Stimulated activated CD8-positive, alpha-beta memory T cell treated with anti-CD3 and anti-CD28 coated beads, Interleukin-4, amount 100 ng/mL, for 1 hour (primary cell): ENCODE measurements at places on chromosomes 5 and 9.

DNA sequence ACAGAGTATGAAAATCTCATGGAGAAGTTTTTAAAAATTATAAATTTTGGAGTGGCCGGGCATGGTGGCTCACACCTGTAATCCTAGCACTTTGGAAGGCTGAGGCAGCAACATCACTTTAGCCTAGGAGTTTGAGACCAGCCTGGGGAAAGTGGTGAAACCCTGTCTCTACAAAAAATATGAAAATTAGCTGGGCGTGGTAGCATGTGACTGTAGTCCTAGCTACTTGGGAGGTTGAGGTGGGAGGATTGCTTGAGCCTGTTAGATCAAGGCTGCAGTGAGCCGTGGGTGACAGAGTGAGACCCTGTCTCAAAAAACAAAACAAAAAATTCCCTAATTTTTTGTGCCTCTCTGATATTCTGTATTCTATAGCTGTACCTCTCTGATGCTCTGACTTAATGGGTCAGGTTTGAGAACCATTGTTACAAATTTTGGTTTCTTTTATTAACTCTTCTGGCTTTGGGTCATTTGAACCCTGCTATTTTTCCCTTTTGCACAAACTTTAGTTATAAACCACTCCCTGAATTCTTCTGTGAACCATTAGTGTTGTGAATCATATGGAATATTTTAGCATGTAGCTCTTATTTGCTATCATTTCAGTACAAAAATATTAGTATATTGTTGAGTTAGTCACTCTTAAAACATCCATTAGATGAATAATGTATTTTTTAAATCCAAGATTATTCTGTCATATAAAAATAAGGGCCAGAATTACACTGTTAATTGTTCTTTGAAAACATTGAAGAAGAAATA is 51.0 kb downstream of the FER start:
- DNase-seq = no peak

DNA sequence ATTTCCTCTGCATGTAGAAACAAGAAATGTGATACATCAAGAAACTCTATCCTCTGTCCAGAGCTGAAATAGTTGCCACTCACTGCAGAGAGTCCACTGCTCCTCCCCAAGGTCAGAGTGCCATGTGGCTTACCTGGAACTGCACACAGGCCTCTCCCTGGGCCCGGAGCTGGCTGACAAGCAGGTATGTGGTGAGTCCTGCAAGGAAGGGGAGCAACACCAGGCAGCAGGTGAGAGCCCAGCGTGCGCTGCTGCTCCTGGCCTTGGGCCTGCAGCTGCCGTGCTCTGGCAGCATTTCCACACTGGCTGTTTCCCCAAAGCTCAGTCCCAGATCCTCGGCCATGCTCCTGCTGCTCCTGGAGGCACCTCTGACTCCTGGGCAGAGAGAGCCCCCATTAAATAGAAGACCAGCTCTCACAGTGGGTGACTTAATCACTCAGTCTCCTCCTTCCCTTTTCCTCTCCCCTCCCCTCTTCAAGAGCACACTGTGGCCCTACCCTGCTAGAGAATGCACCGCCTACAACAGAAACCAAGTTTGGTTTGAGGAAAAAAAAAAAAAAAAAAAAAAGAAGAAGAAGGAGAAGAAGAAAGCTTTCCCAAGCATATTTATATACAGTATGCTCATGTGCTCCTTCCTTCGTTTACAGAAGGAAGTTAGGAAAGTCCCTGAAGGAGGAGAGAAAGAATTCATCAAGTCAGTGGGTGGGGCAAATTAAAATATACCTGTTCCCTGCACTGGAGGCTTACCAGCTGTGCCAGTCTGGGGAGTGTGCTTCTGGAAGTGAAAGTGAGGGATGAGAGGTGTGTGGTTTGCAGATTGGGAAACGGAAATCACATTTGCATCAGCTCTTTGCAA is at the start of gene TNFSF15:
Gene TNFSF15, minus strand, starts transcription at position 370 of the 856 bp plus-strand sequence. Its CDS starts 27 bp downstream, at position 343.
- DNase-seq = no peak

- no peak for DNase-seq
Measured at GRCh38 chr9:115207003-115207836, 89.3 kb upstream of the TNC start.

DNA sequence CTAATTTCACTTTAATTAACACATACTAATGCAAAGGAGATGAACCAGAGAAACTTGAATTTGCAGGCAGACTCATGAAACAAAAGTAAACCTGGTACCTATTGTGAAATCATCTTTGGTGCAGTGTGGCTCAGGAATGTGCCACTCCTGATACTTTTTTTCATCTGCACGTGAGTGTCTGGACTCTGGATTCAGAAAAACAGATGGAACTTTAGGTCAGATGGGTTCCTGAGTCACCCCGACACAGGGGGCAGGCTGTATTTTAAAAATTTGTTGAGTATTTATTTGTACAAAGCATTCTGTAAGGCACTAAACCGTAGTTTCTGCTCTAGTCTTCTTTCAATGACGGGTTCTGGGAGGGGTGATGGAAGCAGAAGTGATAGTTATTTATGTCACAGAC is 52.2 kb upstream of the TUT7 start:
- DNase-seq = no peak

DNA sequence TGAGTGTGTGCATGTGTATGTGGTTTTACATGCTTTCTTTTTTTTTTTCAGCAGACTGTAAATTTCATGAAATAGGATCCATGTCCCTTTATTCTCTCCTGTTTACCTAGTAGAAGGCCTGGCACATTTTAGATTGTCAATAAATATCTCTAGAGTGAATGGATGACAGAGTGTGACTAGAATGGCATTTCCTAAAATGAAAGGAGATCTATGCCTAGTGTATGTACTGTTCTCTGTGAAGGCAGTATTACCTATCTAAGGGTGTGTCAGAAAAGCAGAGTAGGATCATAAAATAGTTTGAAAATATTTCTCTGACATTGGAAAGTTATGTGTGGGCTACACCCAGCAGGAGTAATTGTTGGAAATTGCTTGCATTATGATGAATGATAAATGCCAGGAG is 1876.0 kb upstream of the C9orf72 start:
- DNase-seq = no peak

DNA sequence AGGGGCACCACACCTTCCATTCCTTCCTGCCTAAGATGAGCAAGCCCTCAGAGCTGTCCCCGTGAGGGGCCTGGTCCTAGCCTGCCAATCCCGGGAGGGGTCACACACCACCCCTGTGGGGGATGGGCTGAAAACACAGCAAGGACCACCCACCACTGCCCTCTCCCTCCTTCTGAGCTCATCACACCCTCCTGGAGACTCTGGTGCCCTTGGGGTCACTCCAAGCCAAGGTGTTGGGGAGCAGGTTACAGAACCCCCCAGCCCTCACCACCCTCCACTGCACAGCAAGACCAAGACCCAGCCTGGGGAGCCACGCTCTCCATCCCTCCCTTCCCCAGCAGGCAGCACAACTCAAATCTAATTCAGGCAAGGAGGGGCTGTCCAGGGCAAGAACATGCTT is 60.5 kb upstream of the PPP1R26 start:
- DNase-seq = no peak

GRCh38 chr5:150490754-150491153 is 17.2 kb upstream of the NDST1 start:
- DNase-seq = no peak

- DNase-seq = peak; percentile 73
Measured at GRCh38 chr9:99104459-99105151, at the start of gene TGFBR1. Gene TGFBR1 (plus strand): TSS chr9:99105113. CDS start chr9:99105206, 93 bp downstream.

DNA sequence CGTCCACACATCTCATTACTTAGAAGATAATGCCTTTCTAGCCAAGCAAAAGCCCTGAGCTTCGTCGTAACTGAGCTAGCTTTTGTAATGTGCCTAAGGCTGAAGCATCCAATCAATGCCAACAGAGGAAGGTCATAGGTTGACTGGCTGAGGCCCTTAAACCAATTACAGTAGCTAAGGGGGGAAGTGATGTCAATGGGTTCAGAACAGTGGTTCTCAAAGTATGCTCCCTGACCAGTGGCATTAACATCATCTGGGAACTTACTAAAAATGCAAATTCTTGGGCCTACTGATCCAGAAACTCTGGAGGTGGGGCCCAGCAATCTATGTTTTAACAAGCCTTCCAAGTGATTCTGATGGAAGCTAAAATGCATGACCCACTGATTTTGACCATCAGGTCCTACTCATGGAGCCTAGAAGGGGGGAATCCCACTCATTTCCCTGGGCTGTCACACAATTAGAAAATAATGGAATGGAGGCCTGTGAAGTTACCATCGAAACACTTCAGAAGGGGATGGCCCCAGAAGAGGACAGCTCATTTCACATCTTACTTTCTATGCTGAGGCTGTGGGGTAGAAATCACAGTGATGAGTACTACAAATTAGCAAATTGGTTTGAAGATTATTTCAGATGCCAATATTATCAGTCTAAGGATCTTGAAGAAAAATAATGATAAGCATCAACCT is 4.8 kb upstream of the VLDLR start:
- no peak for DNase-seq

DNA sequence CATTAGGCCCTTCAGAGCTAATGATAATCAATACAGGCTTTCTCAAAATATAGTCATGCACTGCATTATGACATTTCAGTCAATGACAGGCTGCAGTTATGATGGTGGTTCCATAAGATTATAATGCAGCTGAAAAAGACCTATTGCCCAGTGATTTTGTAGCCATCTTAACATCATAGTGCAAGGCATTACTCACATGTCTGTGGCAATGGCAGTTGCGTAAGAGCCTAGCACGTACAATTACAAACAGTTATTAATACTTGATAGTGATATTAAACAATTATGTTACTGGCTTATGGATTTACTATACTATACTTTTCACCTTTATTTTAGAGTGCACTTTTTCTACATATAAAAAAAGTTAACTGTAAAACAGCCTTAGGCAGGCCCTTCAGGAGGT is 214.8 kb downstream of the ISL1 start:
- no peak for DNase-seq

DNA sequence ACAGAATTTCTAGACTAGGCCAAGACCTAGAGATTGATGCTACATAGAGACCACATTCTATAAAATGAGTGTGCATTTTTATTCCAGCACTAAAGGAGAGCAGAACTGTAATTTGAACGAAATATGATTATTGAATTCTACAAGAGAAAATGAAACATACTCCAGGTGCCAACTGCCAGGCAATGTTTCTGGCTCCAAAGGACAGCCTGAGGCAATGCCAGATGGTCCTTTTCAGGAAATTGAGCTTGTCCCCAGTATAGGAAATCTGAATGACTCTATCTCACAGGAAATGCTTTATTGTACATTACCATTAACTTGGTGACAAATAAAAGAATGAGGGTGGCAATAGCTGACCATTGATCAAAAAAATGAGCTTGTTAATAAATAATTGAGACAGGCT is 28.8 kb upstream of the RASGRF2 start:
- no peak for DNase-seq

DNA sequence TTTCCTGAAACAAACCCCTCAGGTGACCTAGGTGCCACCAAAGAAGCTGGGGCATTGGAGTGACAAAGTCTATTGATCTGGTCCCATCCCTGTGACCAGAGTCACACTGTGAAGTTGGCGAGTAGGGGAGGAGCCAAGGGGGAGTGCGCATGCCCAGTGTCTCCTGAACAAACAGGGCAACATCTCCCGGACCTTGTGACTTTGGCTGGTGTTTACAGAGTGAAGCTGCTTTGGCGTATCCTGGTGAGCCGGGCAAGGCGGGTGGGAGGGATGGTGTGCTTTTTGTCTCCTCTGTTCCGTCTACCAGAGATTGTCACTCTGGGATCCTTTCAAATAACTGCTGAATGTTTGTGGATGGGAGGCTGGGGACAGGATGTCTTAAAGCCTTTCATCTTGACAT is 204.5 kb downstream of the HSPA4 start:
- no peak for DNase-seq

- no peak for DNase-seq
Measured at GRCh38 chr5:56561-57290, 35.2 kb upstream of the PLEKHG4B start.

DNA sequence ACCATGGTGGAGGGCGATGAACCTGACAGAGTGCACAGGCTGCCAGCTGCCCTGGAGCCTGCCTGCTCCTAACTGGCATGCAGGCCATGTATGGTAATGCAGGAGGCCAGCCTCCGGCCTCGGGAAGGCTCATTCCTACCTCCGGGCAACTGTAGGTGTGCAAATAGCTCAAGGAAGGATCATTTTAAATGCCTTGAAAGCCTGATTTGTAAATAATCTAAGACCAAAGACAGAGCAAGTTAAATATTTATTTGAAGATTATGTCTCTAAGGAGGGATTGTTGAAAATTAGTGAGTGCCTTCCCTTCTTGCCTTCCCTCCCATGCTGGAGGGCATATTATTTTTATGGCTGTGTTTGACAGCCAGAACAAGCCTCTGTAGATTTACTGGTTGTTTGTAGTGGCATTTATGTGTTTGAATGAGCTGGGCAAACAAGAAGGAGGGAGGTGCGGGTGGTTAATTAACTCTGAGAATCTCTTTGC is 285.7 kb upstream of the TUT7 start:
- no peak for DNase-seq
